AG10803 (cell line): ENCODE measurements at places on chromosomes 7 and 10.

- no peak for DNase-seq
These were observed 255.5 kb downstream of the AGMO start for GRCh38 chr7:15306296-15306695.

GRCh38 chr10:71846816-71847215 lies 4.2 kb downstream of the PSAP start:
- no peak for DNase-seq

- no peak for DNase-seq
These were observed 429.0 kb upstream of the LRGUK start for GRCh38 chr7:133698127-133698526.

DNA sequence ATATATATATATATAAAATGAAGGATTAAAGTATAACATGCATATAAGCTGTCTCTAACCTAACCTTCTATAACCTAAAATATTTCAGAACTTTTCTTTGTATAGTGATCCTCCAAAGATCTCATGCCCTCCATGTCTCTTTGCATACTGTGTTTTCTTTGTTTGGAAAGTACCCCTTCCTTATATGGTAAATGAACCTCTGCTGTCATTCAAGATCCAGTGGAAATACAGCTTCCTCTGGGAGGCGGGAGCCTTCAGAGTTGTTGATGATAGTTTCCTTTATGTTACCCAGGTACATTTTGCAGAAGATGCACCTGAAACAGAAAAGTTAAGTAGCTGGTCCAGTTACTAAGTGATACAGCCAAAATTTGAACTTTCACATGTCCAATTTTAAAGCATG lies 233.3 kb upstream of the FOXP2 start:
- DNase-seq = no peak

DNA sequence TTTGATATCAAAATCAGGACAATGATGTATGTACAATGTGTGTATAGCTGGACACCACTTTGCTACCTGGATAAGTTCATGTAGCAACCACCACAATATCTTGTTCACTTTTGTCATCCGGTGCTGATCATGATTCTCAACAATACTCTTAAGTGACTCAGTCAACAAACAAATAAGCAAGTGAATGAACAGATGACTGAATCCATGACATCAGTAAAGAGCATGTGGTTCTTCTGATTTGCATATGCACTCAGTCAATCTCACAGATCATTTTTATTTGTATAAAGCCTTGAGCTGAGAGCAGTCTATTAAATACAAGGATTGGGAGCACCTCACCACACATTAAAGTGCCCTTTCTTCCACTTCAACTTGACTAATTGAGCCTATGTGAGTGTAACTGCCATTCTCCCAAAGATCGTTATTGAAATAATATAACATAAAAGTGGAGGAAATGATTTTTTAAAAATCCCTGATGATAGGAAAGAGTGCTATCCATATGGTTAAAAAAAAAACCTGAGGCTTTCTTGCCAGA lies 69.5 kb downstream of the NPSR1 start:
- DNase-seq = no peak

DNA sequence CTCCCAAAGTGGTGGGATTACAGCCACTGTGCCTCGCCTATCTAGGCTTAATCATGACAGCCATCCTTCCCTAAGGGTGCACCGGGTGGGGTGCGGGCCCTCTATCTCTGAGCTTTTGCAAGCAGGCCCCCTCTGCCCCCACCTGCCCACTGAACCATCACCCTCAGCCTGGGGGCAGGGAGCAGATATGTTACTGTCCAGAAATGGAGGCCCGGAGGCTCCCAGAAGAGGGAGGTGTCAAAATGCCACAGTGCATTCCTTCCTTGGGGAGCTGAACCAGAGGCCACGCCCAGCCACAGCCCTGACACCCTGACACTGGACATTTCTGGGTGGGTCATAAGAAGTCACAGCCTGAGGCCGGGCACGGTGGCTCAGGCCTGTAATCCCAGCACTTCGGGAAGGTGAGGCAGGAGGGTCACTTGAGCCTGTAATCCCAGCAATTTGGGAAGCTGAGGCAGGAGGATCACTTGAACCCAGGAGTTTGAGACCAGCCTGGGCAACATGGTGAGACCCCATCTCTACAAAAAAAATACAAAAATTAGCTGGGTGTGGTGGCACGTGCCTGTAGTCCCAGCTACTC lies 129.8 kb upstream of the TNRC18 start:
- peak; percentile 37 for DNase-seq

DNA sequence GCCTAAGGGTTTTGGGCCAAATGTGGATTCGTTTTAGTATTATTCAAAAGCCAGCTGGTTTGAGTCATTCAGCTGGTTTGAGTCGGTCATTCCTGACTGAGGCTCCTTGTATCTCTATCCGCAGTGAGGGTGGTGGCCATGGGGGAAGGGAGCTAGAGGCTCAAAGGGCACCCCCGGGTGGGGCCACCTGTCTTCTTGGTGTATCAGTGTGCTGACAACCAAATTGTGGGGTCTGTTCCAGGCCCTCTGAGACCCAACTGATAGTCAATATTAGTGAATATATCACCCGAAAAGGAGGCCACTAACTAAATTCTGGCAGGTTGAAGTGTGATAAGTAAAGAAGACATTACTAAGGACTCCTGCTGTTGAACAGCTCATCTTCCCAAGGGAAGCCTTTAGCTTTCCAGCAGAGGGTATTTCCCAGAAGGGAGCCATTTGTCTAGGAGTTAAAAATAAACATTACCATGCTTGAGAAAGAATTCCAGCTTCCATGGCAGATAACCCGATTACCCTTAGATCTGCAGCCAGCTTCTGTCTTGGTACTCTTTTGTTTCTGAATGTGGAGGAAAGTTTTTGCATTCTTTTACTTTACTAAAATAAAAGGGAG lies 29.9 kb upstream of the DDX50 start:
- peak; percentile 35 for DNase-seq

DNA sequence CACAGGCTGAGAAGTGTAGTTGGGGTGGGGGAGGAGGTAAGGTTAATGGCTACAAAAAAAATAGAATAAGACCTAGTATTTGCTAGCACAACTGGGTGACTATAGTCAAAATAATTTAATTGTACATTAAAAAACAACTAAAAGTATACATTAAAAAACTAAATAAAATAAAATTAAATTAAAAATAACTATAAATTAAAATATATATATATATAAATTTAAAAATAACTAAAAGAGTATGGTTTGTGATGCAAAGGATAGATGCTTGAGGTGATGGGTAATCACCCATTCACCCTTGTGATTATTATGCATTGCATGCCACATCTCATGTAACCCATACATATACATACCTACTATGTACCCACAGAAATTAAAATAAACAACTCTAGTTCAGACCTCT lies 762.5 kb downstream of the SORCS1 start:
- DNase-seq = no peak
